Activated T-helper 17 cell treated with anti-CD3 and anti-CD28 coated beads, Interleukin-2, amount 50 U/mL, for 72 hours (primary cell): ENCODE measurements at places on chromosomes 6 and 20. TPM values are rescaled to one million over a fixed set of nuclear protein-coding genes. Genes with fewer than 3 reads are reported as not detected.

Gene OR2J3
- total RNA-seq, result not detected

Gene TNFRSF6B
- total RNA-seq, result not detected

Gene LPA
- total RNA-seq, result not detected

GRCh38 chr20:2038161-2038560, 44.3 kb upstream of the PDYN start:
- no peak overlapping the region for H3K4me3 ChIP-seq
- no peak for ATAC-seq
- H3K27me3 ChIP-seq, result peaks cover 31% of the 10 kb centered on the region
- no peaks in the 10 kb centered on the region for H3K36me3 ChIP-seq
- H3K4me1 ChIP-seq, result no peaks in the 10 kb centered on the region

GRCh38 chr6:11386323-11386722, 151.2 kb upstream of the TMEM170B start:
- H3K4me3 ChIP-seq, result peak overlapping the region; percentile 46
- peaks cover 5% of the 10 kb centered on the region for H3K36me3 ChIP-seq

DNA sequence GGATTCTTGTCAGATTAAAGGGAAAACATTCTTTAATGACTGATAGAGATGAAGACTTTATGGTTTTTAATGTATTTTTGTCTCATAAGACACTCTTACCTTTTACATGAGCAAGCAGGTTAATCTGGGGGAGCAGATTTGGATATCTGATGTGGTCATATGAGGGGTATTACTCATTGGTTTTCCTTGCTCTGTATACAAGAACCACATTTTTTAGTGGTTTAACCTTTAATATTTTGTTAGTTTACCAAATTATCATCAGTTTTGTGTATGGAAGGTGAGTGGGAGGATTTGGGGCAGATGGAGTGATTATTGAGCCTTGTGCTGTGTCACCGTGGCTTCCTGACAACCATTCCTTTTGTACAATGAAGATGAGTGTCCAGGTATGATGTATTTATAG, 112.9 kb downstream of the FIG4 start:
- H3K4me3 ChIP-seq, result no peak overlapping the region
- H3K4me1 ChIP-seq, result no peaks in the 10 kb centered on the region
- ATAC-seq, result no peak
- no peak overlapping the region for H3K27ac ChIP-seq
- H3K27me3 ChIP-seq, result no peaks in the 10 kb centered on the region

- H3K4me1 ChIP-seq, result no peaks in the 10 kb centered on the region
- H3K27ac ChIP-seq, result no peak overlapping the region
- H3K4me3 ChIP-seq, result no peak overlapping the region
- no peaks in the 10 kb centered on the region for H3K27me3 ChIP-seq
- H3K36me3 ChIP-seq, result no peaks in the 10 kb centered on the region
Observed at GRCh38 chr6:135831016-135831415, 20.5 kb upstream of the PDE7B start.

- ATAC-seq, result no peak
- H3K4me1 ChIP-seq, result no peaks in the 10 kb centered on the region
- no peaks in the 10 kb centered on the region for H3K36me3 ChIP-seq
- H3K4me3 ChIP-seq, result no peak overlapping the region
- no peak overlapping the region for H3K27ac ChIP-seq
Observed at GRCh38 chr20:15905661-15906060, 667.6 kb downstream of the KIF16B start.

- H3K27me3 ChIP-seq, result peaks cover 11% of the 10 kb centered on the region
- H3K27ac ChIP-seq, result no peak overlapping the region
- H3K4me3 ChIP-seq, result no peak overlapping the region
- no peaks in the 10 kb centered on the region for H3K4me1 ChIP-seq
Observed at GRCh38 chr6:170006900-170007467, 255.6 kb downstream of the ERMARD start.

GRCh38 chr6:40444811-40445210, 142.4 kb downstream of the LRFN2 start:
- no peaks in the 10 kb centered on the region for H3K36me3 ChIP-seq
- H3K4me1 ChIP-seq, result no peaks in the 10 kb centered on the region
- peaks cover 9% of the 10 kb centered on the region for H3K27me3 ChIP-seq
- no peak overlapping the region for H3K27ac ChIP-seq

- peaks cover 15% of the 10 kb centered on the region for H3K27me3 ChIP-seq
- no peaks in the 10 kb centered on the region for H3K36me3 ChIP-seq
- no peak overlapping the region for H3K27ac ChIP-seq
- no peaks in the 10 kb centered on the region for H3K4me1 ChIP-seq
- ATAC-seq, result no peak
Observed at GRCh38 chr6:17503051-17503450, 97.1 kb upstream of the FAM8A1 start.
